ENCODE measurements at places on chromosomes 1 and 21.

DNA sequence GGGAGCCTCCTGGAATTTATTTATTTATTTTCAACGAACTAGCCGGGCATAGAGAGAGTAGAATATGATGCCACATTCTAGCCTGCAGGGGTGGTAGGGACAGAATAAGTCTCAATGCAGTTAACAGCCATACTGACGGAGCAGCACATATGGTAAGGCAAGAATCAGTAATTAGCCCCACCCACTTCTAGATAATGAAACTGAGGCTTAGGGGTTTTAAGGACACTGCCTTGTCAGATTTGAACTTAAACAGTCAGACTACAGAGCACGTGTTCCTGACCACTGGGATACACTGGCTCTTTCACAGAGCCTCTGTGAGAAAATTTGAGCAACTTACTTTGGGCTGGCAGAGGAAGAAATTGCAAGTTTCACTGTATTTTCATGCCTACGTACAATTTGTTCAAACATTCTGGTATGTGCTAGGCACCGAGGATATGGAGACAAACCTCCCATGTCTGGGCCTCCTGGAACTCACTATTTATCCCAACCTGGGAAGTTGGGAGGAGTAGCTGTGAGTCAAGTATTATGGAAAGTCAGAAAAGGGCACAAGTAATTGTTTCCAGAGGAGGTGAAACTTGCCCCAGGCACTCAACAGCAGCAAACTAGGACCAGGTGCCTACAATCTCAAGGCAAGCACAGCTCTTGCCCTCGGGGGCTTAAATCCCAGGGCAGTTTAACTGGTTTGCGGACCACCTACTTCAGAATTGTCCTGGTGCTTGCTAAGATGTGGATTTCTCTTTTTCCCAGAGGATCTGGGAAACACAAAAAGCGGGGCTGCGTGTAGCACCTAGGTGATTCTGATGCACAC is 1.6 kb upstream of the CLIC4 start:
- DNase-seq, result peak; percentile 42

DNA sequence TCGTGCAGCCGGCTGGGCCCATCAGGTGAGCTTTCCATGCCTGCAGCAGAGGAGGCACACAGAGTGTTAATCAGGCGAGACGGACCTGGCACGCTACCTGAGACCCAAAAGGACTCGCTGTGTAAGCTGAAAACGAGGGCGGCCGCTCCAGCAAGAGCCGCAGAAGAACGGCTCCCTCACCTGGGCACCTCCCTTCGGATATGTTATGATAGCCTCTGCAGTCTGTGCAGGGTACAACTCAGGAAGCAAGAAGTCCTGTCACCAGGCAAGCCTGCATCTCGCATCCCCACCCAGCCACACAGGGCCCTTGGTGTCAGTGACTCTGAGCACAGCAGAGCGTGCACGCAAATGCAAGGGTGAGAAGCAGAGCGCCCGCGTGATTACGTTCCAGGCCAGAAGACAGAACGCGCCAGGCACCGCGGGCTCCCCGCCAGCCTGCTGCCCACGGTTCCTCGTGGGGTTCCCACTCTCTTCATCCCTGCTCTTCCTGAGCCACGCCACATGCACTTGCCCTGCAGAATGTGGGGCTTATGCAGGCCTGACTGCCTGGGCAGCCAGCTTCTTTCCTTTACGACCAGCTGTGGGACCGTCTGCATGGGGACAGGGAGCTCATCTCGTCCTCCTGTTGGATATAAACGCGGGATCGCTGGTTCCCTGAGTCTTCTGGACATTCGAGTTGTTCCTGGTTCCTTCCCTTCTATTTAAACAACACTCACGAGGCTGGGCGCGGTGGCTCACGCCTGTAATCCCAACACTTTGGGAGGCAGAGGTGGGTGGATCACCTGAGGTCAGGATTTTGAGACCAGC is 20.2 kb upstream of the LRRC47 start:
- no peak for DNase-seq

DNA sequence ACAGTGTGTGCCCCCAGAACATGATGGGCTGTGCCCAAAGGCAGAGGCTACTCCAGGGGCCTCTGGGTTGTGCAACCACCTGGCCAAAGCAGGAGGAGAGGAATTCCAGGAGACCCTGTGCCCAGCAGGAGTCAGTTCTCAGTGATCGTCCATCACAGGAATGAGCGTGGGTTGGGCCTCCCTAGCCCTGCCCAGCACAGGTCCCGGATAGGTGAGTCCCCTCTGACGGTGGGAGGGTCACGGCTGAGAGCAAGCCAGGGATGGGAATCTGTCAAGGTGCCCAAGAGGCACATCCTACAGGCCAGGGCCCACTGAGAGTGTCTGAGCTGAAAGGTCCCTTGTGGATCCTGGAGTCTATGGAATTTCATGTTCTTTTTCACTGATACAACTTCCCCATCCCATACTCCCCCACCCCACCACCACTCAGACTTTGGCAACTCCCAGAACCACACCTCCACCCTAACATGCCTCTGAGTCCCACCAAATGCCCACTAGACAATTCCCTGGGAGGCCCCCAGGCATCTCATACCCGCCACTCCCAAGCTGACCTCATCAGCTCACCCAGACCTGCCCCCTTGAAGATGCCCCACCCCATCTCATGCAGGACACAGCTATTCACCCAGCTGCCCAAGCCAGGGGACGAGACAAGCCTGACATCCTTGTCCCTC is 3.1 kb downstream of the GJB4 start:
- no peak for DNase-seq

DNA sequence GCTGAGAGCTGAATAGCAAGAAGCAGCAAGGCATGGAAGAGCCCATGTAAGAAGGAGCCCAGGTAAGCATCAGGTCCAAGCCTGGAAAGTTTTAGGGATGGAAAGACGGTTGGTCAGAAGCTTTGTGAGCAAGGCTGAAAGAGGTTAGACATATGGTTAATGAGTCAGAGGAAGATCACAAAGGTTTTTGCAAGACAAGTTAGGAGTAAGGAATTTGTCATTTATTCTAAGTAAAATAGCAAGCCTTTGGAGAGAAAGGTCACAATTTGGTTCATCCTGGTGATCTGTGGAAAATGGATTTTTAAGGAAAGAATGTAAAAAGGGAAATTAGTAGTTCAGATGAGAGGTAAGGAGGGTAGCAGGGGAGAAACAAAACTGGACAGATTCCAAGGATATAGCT is 106.7 kb downstream of the DPYD start:
- no peak for DNase-seq

DNA sequence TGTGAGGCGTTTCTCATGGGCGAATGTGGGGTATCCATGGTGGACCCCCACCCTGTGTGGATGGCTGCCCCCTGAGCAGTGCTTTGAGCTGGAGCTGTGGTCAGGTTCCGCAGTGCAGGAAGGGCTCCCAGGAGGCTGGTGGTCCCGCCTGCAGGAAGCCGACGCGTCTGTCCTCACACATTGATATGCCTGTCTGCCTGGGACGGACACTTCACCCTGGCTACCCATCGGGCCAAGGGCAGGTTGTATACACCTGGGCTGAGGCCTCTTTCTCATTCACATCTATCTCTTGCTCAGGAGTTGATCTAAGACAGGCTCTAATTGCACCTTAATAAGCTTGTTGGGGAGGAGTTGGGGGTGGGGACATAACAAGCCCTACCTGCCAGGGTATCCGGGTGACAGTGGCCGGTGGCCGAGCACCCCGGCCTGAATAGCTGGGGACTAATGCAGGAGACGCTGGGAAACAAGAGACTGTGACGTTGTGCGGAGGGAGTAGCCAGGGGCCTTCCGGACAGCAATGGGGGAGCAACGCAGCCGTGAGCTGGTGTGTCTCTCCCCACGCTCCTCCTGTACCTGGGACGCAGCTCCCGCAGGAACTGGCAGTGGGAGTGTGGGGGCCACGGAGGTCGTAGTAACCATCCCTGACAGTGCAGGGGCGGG is 21.7 kb downstream of the PDXK start:
- DNase-seq, result peak; percentile 82

- DNase-seq, result no peak
These were observed 114.8 kb downstream of the LRRIQ3 start for GRCh38 chr1:74083128-74083527.

GRCh38 chr1:15354580-15354965 is 55.1 kb upstream of the EFHD2 start:
- DNase-seq, result peak; percentile 31

- no peak for DNase-seq
These were observed 28.9 kb upstream of the NFASC start for GRCh38 chr1:204841798-204842197.

GRCh38 chr21:28136656-28137255 is 855.9 kb downstream of the LTN1 start:
- no peak for DNase-seq

DNA sequence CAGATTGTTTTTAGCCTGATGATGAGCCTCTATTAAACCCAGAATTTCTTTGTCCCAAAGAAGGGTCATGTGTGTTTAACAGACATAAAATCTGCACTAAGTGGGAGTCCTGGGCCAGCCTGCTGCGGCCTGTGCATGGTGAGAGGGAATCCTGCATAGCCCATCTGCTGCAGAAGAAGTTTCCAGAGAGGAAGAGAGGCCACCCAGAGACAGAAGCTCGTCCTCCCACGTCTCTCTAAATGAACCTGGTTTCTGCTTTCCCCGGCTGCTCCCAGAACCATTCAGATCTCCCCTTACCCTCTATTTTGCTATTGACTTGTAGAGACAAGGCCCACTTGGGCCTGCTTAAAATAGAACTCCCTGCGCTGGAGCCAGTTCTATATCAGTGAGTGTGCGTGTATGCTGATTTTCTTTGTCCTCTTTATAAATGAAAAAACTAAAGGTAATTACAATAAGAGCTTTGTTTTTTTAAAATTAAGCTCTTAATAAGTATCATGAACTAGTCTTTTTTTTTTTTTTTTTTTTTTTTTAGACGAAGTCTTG is 142.8 kb upstream of the RAB4A start:
- DNase-seq, result no peak

GRCh38 chr1:23291706-23292105 is 52.4 kb downstream of the HNRNPR start:
- no peak for DNase-seq

GRCh38 chr1:36100376-36100775 is 11.7 kb downstream of the ADPRS start:
- no peak for DNase-seq

All from lung (tissue), 17 donors.